ENCODE measurements at places on chromosomes 7 and 10.

DNA sequence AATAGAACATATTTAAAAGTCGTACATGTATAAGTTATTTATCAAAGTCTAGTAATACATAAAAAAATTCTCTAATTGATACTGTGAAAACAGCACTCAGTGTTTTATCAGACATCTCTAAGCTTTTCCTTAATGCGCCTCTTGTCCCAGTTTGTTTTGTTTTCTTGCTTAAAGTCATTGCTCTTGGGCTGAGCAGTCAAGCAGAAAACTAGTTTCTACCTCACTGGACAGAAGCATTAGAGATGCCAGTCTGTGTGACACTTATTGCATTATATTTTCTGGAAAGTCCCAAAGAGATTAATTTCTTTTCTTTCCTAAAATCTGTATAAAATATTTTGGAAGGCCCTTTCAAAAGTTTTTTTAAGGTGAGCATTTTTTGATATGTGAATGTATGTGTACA is 236.2 kb downstream of the PCLO start:
- no peak for DNase-seq

GRCh38 chr7:40850017-40850416 is 715.2 kb downstream of the SUGCT start:
- DNase-seq: no peak

GRCh38 chr10:46052057-46052790 is 6.2 kb upstream of the MSMB start:
- no peak for DNase-seq

GRCh38 chr7:140559410-140559809 is 80.1 kb upstream of the MKRN1 start:
- no peak for DNase-seq

GRCh38 chr7:85328456-85328998 is 141.7 kb upstream of the SEMA3D start:
- no peak for DNase-seq

GRCh38 chr10:52351914-52352330 is 37.8 kb downstream of the DKK1 start:
- DNase-seq: no peak

Measured in epithelial cell of prostate (primary cell).